AG08396 (cell line): ENCODE measurements at places on chromosomes 7 and 10.
A peak's percentile ranks its signal among the peaks of the same experiment; 100 is the strongest.

GRCh38 chr10:81008726-81009125 is 471.0 kb downstream of the SH2D4B start:
- DNase-seq, result no peak

GRCh38 chr10:110843031-110843430 is 28.7 kb upstream of the PDCD4 start:
- DNase-seq, result no peak

- no peak for DNase-seq
Observed at GRCh38 chr10:126264102-126265018, 123.9 kb downstream of the ADAM12 start.

DNA sequence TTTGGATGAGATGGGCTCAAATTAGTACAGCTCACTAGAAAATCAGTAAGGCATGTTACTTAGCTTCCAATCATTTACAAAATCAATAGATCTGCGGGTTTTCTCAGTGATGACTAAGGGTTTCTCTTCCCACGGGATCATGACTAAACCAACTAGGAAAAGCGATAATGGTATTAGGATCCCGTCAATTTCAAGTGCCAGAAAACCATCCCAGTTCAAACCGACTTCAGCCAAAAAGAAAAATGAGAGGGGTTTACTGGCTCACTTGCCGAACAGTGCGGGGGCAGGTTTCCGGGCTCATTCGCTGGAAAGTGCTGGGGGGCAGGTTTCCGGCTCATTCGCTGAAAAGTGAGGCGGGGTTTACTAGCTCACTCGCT is 62.1 kb upstream of the LYZL2 start:
- no peak for DNase-seq

DNA sequence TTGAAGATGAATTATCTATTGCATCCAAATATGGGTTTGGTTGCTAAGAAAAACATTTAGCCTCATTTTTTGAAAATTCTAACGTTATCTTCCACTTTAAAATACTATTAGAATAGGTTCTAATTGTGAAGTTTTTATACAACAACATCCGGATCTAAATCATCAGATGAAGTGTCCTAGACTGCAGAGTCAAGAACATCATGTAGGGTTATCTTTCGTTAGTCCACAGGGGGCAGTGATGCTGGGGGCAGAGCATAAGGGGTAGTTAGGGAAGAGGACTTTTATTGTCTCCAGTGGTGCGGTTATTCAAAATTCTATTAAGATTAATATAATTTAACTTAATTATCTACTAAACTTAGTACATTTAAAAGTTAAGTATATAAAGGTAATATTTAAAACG is 990.6 kb upstream of the PHF14 start:
- DNase-seq, result no peak

- no peak for DNase-seq
Observed at GRCh38 chr10:65270969-65271368, 1654.9 kb upstream of the LRRTM3 start.

DNA sequence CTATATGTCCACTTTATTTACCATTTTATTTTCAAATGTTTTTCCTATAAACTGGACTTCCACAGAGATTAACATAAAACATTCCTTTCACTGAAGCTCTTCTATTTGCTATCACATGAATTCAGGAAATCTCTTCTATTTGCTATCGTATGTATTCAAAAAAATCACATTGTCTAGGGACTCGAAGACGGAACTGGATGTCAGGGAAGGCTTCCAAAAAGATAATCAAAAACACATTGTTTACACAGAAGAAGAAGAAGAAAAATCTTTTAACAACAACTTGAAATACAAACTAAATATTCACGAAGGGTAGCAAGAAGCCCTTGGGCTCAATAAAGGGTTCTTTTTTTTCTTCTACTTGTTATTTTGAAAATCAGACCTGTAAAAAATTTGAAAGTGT is 426.1 kb upstream of the LRRN3 start:
- no peak for DNase-seq

GRCh38 chr7:75630549-75630948 is 108.2 kb downstream of the HIP1 start:
- DNase-seq, result no peak

DNA sequence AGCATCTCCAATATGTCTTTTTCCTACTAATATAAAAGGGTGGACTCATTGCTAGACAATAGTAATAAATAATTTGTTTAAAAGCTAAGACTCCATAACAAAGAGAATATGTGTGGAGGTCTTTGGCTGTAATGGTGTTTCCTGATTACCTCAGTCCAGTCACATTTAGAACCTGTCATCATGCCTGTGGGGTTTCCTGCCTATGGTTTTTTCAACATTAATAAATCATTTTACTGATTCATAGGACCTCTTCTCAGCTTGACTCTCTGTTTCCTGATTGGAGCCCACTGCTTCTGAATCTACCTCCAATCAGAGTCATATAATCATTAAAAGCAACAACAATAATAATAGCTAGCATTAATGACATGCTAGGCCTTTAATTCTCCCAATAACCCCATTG is 52.4 kb upstream of the GNAI1 start:
- DNase-seq, result no peak

- no peak for DNase-seq
Observed at GRCh38 chr10:6912424-6912823, 332.3 kb upstream of the PRKCQ start.

- DNase-seq, result no peak
Observed at GRCh38 chr10:70607936-70608335, 5.4 kb upstream of the PRF1 start.

- peak; percentile 59 for DNase-seq
Observed at GRCh38 chr7:39453743-39454355, 112.4 kb upstream of the YAE1 start.

- DNase-seq, result no peak
Observed at GRCh38 chr7:29500719-29501118, 62.9 kb upstream of the PRR15 start.
